CD4-positive, alpha-beta T cell treated with Interleukin-15 for 4 hours (primary cell): ENCODE measurements at places on chromosomes 1 and 21.

GRCh38 chr21:45097827-45098387 is 23.5 kb downstream of the ADARB1 start:
- DNase-seq = no peak

DNA sequence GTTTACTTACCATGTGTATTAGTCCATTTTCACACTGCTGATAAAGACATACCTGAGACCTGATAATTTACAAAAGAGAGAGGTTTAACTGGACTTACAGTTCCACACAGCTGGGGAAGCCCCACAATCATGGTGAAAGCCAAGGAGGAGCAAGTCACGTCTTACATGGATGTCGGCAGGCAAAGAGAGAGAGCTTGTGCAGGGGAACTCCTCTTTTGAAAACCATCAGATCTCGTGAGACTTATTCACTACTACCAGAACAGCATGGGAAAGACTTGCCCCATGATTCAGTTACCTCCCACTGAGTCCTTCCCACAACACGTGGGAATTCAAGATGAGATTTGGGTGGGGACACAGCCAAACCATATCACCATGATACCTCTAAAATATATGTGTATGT is 39.3 kb upstream of the ERRFI1 start:
- no peak for DNase-seq

- DNase-seq = peak; percentile 42
These were observed 20.9 kb upstream of the HSPA13 start for GRCh38 chr21:14403681-14404318.

DNA sequence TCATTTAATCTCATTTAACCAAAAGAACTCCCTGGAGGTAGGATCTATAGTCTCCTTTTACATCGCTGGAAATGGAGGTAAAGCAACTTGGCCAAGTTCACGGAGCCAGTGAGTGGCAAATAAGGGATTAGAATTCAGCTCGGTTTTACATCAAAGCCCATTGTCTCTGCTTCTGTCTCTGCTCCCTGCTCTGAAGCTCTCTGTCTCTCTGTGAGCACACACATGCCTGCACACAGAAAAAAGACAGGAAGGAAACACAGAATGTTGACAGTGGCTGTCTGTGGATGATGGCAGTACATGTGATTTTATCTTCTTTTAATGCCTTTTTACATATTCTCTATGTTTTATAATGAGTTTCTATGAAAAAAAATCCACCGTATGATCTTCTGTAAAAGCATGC is 8.9 kb upstream of the DHRS3 start:
- no peak for DNase-seq

GRCh38 chr1:178121883-178122282 is 28.0 kb downstream of the RASAL2 start:
- DNase-seq = no peak

- no peak for DNase-seq
These were observed 31.9 kb downstream of the FAM163A start for GRCh38 chr1:179775009-179775408.

GRCh38 chr1:177586429-177586828 is 383.4 kb downstream of the SEC16B start:
- DNase-seq = no peak

DNA sequence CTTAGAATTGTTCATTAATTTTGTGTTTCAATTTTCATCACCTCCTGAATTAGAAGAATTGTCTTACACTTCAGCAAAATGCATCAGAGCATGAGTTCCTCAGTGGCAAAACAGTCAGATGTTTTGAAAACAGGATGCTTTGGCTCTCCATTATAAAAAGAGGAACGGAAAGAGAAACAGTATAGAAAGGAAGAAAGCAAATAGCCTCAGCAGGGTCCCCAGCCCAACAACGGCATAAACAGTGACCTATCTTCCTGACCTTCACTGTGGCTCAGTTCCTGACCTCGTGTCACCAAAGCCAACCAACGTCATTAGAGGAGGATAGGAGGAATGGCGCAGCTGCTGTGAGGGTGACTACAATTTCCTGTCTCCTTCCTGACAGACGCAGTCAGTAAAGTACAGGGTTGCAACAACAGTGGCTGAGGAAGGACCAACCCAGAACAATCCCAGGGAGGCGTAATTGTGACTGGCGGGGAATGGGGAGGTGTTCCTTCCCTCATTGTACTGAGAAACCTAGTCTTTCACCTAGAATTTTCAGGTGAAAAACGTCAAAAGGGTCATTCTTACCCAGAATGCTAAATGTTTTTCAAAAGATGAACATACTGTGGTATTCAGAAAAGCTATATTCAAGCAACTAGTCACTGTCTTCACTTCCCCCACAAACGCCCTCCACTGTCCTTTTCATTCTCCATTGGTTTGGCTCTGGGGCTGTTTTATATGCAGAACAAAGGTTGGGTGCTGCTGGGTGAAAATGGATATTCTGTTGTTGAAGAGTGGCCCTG is 197.9 kb upstream of the SGIP1 start:
- DNase-seq = peak; percentile 93

DNA sequence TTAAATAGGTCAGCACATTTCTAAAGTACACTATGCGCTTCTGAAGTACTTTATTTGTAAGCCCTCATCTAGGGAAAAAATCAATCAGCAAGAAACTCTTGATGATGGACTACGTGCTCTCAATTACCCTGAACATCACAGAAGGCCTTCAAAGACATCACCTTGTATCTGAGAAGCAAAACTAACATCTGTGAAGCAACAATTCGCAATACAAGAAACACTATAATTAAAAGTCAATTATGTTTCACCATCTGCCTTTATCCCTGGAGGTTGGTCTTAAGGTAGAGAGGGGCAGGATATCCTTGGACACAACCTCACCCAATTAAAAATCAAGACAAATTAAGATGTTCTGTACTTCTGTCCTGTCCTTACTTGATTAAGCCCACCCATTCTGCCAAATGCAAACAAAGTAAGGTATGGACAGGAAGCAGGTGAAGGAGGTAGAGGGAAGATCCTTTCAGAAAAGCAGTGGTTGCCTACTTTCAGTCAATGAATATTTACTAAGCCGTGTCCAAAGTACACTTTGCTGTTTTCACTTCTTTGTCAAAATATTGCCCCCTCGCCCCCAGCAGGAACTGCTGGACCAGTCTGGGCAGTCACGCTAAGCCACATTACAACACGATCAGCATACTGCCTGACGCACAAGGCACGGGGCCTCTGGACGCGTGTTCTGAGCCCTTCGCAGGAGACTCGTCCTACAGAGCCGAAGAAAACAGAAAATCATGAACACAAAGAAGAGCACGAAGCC is 887 bp downstream of the SLC19A2 start:
- DNase-seq = peak; percentile 19

GRCh38 chr1:27521336-27521831 is 31.4 kb upstream of the WASF2 start:
- DNase-seq = peak; percentile 37

DNA sequence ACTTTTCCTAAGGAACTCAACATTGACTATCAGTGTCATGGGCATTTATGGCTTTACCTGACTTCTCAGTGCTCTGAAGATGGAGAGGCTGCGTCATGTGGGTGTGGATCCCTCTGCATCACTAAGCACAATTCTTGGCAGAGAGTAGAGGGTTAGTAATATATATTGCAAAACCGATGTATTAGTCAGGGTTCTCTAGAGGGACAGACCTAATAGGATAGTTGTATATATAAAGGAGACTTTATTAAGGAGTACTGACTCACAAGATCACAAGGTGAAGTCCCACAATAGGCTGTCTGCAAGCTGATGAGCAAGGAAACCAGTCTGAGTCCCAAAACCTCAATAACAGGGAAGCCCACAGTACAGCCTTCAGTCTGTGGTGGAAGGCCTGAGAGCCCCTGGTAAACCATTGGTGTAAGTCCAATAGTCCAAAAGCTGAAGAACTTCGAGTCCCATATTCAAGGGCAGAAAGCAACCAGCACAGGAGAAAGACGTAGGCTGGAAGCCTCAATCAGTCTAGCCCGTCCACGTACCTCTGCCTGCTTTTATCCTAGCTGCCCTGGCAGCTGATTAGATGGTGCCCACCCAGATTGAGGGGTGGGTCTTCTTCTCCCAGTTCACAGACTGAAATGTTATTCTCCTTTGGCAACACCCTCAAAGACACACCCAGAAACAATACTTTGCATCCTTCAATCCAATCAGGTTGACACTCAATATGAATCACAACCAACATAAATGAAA is 159.7 kb upstream of the NRIP1 start:
- DNase-seq = no peak
